ENCODE measurements at places on chromosomes 5 and 9. TPM values are rescaled to one million over a fixed set of nuclear protein-coding genes. Genes with fewer than 3 reads are reported as not detected.

DNA sequence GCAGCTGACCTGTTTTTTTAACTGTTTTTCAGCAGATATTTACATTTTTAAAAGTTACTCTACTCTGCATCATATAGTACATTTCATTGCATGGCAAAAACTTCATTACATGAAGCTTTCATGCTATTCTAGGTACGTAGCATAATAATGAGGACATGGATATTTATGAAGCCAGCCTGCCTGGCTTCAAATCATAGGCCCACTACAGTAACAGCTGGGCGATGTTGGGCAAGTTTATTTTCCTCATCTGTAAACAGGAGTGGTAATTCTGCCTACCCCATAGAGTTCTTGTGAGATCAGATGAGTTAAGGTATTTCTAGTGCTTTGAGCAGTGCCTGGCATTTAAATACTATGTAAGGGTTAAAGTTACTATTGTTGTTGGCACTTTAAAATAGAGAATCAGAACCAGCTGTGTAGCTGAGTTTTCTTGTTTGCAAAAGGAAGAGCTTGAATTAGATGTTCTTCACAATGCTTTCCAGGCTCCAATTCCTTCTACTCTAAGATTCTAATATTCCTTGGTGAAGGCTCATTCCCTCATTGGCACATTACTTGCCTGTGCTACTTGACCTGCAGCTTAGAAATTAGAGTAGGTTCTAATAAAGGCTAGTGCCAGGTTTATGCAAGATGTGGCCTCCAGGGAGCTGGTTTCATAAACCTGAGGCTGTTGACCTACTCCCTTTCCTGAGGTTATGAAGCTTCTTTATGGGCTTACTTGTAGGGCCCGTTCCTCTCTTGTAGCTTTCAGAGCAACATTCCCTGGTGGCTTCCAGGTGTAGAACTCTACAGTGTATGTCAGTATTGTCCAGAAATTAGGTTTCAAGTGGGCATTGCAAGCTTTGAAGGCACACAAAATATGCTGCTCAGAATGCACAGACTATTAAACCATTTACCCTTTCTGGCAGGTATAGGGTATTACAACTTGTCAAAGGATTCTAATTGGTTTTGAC, 14.5 kb downstream of the ANP32B start:
- no peak for DNase-seq

DNA sequence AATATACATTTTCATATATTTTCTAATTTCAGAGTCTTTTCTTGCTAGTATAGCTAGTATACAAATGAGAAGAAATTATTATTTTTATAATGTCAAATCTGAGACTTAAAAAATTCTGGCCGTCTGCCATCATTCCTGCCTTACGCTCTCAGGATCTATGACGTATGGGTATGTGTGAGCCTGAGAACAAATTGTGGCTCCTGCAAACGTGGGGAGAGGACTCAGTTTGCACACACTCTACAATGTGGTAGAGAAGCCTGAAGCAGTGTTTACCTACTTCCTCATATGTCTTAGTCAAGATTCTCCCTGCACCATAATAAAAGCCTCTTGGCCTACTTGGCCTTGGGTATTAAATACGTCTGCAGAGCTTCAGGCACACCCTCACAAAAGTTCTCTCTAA, 825.4 kb downstream of the SEMA5A start:
- no peak for DNase-seq

DNA sequence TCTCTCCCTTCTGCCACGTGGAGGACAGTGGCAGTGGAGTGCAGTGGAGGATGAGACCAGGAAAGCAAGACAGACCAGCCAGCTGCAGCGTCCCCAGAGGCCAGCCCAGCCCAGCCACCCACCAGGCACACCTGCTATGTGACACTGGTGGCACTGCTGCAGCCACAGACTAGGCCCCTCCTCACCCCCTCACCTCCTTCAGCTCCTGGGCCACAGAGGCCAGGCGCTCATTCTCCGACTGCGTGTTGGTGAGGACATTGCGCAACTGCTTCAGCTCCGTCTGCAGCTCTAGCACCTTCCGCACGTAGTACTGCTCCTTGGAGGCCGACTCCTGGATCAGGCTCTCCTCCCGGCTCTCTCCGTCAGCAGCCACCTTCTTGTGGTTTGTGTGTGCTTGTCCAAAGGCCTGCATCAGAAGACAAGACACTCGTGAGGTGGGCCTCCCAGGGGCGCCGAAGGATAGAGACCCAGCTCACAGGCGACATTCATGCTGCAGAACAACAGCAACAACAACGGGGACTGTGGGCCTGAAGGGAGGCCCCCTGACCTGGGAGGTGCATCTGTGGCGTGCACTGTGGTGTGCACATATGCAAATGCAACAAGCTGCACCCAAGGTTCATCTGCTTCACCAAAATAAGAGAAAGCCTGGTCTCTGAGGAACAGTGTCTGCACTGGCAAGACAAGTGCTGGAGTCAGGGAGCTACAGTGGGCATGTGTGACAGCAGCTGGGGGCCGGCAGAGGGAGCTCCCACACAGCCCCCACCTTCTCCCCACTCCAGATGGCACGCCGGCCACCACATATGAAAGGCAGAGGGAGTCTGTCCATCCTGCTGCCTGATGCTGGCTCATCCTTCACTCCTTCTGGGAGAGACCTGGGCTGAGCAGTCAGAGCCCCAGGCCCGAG, 35.5 kb downstream of the BICD2 start:
- no peak for DNase-seq

GRCh38 chr5:154384480-154385235, 61.1 kb upstream of the SAP30L start:
- no peak for DNase-seq

DNA sequence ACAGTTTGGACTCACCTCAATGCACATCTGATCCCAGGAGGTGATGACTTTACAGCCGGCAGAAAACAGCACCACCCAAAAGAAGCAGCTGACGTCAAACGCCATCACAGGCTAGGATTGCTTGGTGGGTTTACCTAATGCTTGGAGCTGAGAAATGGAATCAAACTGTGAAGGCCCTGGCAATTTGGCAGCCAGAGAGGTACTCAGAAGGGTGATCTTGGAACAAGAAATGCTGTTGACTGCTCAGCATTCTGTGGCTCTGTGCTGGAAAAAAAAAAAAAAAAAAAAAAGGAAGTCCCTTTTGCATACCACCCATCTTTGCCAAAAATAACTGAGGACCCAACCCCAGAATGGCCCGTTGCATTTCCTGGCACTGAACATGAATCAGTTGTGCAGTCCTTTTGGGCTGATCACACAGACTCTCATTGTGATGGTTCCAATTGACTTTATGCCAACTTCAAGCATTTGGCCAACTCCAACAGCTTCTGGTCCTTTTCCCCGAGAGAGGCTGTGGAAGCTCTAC, at the start of gene CD180:
Gene CD180 (minus strand): TSS at position 263 of the 523 bp plus-strand sequence. CDS start 158 bp downstream, at position 105.
- DNase-seq: no peak

The CARTPT gene
- not detected for total RNA-seq

DNA sequence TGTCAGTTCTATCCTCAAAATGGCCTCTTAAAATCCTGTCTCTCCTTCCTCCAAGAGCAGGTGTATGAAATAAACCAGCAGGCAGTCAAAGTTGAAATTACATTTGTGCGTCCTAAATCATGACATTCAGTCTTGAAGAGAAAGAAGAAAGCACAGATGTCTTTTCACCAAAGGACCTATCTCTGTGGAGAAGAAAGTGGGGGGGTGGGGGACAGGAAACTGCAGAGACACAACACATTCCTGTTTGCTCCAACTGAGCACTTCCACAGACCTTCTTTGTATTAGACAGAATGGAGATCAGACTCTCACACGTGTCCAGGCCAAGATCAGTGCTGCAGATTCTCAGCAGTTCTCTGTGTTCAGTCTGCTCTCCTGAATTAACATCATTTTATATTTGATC, 471.9 kb upstream of the RGMB start:
- no peak for DNase-seq

Data from bronchial epithelial cell (primary cell).